Kidney glomerular epithelial cell (primary cell): ENCODE measurements at places on chromosomes 3 and 15.

DNA sequence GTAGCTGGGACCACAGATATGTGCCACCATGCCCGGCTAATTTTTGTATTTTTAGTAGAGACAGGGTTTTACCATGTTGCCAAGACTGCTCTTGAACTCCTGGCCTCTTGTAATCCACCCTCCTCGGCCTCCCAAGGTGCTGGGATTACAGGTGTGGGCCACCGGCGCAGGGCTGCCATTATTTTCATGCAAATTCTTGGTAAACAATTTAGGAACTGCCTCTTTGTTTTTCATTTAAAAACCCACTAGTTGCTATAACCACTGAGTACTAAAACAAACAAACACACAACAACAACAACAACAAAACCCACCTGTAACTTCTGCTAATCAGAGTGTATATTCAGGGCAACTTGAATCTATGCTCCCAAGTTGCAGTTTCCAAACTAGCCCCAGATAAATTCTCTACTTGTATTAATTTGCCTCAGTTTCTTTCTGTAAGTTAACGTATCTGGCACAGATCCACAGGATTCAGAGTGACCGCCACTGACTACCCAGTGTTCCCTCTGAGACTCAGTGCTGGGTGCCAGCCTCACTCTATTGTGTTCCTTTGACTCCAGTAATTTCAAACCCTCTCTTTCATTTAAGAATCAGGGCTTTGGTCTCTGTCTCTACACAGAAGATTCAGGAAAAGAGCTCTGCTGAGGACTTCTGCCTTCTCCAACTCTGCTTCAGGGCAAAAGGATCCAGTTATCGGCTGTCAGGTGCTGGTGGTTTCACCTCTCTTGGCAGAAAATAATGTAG, 18.6 kb upstream of the ZNF710 start:
- DNase-seq = no peak

GRCh38 chr15:92882697-92883162, 17.4 kb upstream of the CHD2 start:
- DNase-seq = no peak

DNA sequence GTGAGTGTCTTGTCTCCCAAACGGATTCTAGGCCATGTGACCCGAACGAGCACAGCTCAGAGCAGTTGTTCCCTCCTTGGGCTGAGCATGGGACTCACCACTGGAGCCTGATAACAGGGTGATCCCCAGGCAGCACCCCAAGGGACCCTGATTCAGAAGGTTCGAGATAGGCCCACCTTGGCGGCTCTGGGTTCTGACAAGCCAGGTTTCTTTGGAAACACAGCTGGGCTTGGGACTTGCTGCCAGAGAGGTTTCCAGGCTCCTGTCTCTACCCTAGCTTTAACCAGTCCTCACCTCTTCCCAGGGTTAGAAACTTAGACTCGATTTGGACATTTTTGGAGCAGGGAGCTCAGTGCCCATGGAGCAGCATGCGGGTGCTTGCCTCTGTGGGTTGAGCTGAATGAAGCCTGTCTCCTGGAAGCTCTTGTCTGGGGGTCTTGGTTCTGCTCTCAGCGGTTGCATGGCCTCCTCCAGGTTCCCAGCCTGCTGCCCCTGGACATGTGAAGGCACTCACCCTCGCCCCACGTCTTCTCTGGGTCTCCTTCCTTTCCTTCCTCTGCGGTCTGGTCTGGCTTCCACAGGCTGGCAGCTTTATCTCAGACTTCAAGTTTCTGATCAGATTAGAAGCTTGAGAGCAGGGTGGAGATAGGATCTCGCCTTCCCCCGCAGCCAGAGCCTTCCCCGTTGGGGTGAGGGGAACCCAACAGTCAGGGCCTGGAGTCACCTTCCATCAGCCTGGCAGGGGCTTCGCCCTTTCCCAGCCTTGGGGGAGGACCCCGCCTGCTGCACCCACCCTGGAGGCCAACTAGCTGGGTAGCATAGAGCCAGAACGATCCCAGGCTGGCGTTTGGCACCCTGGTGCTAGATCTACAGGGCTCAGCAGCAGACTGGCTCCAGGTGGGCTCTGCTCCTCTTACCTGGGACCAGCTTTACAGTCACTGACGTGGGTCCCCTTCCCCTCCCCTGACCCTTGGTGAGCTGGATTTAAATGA, 21.0 kb downstream of the PAQR5 start:
- DNase-seq = no peak

DNA sequence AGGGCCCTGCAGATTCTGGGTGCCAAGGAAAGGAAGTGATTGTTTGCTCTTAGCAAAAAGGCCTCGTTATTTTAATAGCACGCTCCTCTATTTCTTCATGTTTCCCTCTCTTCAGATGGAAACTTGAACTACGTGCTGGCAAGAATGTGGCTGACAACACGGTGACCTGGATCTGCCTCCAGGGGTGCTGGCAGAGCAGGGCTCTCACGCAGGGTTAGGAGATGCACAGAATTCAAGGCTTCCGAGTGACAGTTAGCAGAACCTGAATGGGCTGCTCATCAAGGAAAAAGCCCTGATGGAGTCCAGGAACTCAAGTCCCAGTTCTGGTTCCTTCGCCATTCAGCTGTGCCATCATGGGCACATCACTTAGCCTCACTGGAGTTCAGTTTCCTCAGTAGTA, 22.7 kb downstream of the CYP19A1 start:
- DNase-seq = no peak

GRCh38 chr3:109920749-109921148, 583.4 kb upstream of the DPPA4 start:
- no peak for DNase-seq

DNA sequence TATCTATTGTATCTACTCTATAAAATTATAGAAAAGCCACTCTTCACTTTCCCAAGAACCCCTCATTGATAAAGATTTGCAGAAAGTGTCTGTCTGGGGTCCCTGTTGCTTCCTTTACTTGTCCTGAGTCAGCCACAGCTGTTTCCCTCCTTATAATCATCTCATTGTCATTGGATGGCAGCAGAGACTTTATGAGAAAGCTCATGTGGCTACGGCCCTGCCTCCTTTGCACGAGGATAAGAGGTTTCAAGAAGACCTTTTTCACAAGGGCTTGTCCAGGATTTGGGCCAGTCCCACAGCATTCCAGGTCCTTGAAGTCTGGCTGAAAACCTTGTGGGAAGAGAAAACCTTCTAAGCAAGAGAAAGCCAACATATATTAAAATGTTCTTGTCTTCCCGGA, 41.9 kb upstream of the THBS1 start:
- no peak for DNase-seq

DNA sequence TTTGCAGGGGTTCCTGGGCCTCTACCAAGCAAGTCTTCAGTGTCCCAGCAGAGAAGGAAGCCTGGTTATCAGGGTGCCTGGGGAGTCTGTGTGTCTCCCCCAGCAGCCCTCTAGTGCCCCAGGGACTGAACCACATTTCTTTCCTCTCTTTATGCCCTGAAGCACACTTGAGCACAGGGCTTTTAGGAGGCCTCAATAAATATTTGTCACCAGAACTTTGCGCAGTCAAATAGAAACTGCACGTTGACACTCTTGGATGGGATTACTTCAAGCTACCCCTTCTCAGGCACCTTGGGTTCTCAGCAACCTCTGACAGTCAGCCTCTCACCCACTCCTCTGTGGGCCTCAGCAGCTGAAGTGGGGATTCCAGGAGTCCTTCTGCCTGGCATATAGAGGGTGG, 226.6 kb upstream of the HES1 start:
- no peak for DNase-seq

GRCh38 chr3:39082666-39083313, 24.6 kb downstream of the GORASP1 start:
- DNase-seq = no peak

DNA sequence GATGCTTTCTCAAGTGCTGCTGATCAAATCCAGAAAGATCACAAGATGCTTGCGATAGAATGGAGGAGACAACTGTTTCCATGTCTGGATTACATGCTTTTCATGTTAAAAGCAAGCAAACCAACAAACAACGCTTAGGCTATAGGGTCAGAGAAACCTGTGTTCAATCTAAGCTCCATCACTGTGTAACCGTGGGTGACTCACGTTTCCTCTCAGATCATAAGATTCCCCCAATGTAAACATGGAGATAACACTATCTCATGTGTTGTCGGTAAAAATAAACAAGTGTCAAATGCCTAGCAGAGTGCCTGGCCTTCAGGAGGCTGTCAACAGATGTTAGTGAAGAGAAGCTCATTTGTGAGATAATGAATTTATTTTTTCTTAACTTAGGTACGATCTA, 907.8 kb downstream of the NTRK3 start:
- DNase-seq = no peak

- DNase-seq = peak; percentile 40
Measured at GRCh38 chr3:56468184-56469106, at the start of gene ERC2. ERC2 (minus strand) TSS chr3:56468467.

GRCh38 chr15:65884511-65884910, 15.2 kb downstream of the RAB11A start:
- no peak for DNase-seq

- DNase-seq = no peak
Measured at GRCh38 chr3:38473229-38473628, 19.5 kb downstream of the ACVR2B start.

- DNase-seq = peak; percentile 59
Measured at GRCh38 chr3:197730200-197730599, 6.5 kb downstream of the RUBCN start.

DNA sequence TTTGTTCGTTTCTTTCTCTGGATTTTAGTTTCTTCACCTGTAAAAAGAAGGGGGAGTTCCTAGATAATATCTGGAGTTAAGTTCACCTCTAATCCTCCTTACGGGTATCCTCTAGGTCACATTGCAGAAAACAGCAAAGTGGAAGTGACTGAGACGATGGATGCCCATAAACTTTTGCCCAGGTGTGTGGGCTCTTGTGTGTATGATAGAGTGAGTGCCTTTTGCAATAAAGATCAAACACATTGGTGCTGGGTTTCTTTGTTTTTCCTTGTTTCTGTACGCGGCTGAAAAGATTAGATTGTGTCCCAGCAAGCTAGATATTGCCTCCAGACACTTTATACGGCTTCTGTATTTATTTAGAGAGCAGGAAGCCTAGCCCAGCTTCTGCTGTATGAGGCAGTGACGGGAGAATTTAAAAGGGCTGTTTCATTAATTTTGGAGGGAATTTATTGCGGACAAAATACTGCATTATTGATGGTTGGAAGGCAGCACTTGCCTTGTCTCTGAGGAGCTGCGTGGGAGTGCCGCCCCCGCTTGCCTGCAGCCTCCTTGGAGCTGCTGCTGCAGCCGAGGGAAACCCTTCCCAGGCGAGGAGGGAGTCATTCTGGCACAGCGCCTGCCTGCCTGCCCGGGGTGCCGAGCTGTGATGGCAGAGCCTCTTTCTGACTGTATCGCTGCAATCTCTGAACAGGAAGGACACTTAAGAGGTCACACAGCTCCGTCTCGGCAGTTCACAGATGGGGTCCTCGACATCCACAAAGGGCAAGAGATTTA, 38.5 kb downstream of the PYDC2 start:
- peak; percentile 49 for DNase-seq

- DNase-seq = no peak
Measured at GRCh38 chr15:99592145-99592791, 26.5 kb downstream of the MEF2A start.

- peak; percentile 88 for DNase-seq
Measured at GRCh38 chr3:101936419-101937356, 87.4 kb downstream of the NFKBIZ start.

DNA sequence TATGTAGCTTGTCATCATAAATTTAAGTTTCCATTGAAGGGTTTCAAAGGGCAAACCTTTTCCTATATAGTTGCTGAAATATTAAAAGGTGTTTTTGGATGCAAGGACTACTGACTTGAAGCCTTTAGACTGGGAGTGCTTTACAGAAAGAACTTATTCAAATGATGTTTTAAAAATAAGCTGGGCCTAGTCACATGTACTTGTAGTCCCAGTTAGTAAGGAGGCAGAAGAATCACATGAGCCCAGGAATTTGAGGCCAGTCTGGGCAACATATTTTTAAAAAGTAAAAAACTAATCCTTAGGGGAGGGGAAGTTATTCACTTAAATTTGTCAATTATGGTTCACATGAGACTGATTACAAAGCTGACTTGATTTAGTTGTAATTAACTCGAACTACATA, 65.0 kb downstream of the SMARCC1 start:
- DNase-seq = no peak

GRCh38 chr15:65189102-65189740, 4.1 kb upstream of the CLPX start:
- DNase-seq = peak; percentile 59

DNA sequence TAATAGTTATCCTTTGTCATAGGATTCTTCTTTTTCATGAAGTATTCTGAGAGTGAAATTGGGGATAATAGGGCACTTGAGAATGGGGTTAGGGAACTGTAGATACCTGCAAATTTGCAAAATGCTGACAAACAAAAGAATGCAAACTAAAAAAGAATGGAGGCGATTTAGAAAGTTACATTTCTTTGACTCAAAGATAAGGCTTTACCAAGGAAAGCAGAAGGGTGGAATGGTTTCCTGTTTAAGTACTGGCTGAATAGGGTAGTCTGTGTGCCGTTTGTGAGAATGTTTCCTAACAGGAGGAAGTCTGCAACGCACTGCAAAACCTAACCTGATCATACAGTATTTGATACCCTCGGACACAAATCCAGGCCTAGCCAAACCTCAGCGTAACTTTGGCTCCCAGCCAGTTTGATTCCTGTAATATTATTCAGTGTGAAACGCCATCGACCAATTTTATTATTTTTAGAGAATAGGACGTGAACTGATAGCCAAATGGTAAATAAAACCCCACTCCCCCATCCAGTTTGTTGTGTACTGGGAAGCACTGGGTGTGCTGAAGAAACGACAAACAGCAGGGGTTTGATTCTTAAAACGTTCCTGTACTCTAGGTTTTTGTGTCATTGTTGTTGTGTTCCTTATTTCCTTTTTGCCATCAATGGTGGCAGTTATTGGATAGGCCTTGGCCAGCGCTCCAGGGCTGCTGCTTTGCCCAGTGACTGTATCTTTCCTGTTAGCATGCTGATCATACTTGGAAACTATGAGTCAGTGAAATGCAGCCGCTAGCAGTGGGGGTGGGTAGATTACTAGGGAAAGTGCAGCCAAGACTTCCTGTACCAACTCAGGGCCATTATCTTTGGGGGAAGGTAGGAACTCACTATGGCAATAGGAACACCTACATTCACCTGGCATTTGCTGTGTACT, 148.0 kb upstream of the TBL1XR1 start:
- DNase-seq = peak; percentile 98
